ENCODE measurements at places on chromosomes 13 and 19. TPM values are rescaled to one million over a fixed set of nuclear protein-coding genes. Genes with fewer than 3 reads are reported as not detected.

ASF1B gene
- 87.5 TPM for total RNA-seq

DNA sequence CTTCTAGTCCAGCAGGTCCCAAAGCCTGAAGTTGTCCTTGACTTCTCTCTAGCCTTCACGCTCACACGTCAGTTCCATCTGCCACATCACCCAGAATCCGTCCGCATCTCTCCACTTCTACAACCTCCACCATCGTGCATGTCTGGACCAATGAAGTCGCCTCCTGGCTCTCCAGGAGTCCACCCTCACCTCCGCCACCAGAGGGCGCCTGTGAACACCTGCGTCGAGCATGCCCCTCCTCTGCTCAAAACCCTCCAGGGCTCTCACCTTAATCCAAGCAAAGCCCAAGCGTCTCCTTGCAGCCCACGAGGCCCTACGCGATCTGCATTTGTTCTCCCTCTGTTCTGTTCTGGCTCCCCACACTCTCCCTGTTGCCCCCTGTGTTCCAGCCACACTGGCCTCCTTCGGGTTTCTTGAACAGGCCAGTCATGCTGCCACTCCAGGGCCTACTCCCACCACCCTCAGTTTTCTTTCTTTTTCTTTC, 3.7 kb downstream of the USHBP1 start:
- no peaks in the 10 kb centered on the region for H3K36me3 ChIP-seq
- no peak overlapping the region for H3K4me3 ChIP-seq
- H3K27me3 ChIP-seq: no peaks in the 10 kb centered on the region
- DNase-seq: peak; percentile 83

DNA sequence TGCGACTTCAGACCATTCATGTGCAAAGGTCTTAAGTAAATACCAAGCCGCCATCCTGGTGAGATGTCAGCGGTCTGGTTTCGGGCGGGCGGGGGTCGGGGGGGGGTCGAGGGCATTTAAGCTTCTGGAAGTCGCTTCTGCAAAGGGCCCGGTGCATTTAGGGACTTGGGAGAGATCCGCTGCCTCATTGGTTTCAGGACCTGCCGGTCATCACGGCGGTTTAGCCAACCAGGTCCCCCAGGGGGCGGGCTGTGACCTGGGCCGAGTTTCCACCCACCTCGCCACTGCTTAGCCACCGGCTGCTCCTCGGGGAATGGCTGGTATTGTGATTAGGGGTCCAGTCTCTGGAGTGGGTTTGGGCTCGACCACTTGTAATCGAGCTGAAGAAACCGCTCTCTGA, 7.8 kb downstream of the ANKLE1 start:
- no peaks in the 10 kb centered on the region for H3K27me3 ChIP-seq
- peak; percentile 82 for DNase-seq
- no peak overlapping the region for H3K4me3 ChIP-seq

KLK4 gene
- total RNA-seq: not detected

DNA sequence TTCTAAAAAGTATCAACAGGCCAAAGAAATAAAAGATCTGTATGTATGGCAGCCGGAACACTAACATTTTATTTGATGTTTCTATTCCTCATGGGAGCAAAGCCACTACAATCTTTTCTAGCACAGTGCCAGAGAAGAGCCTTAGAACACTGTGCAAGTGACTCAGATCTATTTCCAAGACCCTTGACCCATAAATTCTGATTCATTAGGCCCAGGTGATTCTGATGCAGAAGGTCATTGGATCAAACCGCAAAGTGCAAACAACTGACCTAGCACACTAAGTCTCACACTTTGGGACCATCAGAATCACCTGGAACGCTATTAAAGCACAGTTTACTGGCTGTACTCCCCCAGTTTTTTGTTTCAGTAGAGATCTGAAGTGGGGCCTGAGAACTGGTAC, 87.6 kb downstream of the MYCBP2 start:
- peaks cover 14% of the 10 kb centered on the region for H3K36me3 ChIP-seq
- DNase-seq: no peak

PCDH9 gene
- 2.2 TPM for total RNA-seq

GRCh38 chr13:42981317-42981716, 10.7 kb downstream of the EPSTI1 start:
- no peak for DNase-seq
- peaks cover 23% of the 10 kb centered on the region for H3K4me1 ChIP-seq
- H3K36me3 ChIP-seq: no peaks in the 10 kb centered on the region
- H3K27me3 ChIP-seq: no peaks in the 10 kb centered on the region

DNA sequence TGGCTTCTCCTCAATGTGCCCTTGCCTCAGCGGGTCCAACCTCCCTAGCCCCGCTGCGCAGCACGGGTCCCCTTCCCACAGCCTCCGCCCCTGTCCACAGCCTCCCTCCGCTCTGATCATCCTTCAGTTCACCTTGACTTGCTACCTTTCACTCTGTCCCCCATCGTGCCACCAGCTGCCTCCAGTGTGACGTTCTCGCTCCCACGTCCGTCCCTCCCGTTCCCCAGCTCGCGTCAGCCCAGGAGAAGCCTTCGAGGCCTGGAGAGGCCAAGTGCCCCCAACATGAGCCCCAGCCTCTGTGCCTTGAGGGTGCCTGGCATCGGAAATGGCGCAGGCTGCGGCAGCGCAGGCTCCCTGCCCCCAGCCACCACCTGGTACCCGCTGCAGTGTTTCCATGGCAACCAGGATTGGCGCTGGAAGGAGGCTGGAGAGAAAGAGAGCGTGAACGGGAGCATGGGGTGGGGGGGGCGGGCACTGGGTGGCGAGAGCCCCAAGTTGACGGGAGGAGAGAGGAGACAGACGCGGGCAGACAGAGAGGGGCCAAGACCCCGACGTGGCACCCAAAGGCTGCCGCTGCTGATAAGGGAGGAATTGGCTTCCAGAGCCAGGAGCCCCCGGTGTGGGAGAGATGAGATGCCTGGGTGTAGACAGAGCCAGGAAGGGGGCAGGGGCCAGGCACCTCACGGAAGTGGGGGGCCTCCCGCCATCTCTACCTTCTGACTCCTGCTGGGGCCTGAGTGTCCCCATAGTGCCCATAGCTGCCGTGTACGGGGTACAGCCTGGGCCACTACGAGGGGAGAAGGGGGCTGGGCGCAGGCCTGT, 844 bp upstream of the ASPDH start:
- 0 out of 2 replicates have a peak, but pooled peaks cover 4% of the 10 kb centered on the region for H3K36me3 ChIP-seq
- peaks cover 7% of the 10 kb centered on the region for H3K4me1 ChIP-seq
- H3K27ac ChIP-seq: no peak overlapping the region
- no peak overlapping the region for H3K4me3 ChIP-seq
- no peak for DNase-seq
- 0 out of 2 replicates have a peak, but pooled peaks cover 2% of the 10 kb centered on the region for H3K27me3 ChIP-seq

OVOL3 gene
- total RNA-seq: not detected

IGFL4 gene
- not detected for total RNA-seq

CDC42EP5 gene
- 1.2 TPM for total RNA-seq

DNA sequence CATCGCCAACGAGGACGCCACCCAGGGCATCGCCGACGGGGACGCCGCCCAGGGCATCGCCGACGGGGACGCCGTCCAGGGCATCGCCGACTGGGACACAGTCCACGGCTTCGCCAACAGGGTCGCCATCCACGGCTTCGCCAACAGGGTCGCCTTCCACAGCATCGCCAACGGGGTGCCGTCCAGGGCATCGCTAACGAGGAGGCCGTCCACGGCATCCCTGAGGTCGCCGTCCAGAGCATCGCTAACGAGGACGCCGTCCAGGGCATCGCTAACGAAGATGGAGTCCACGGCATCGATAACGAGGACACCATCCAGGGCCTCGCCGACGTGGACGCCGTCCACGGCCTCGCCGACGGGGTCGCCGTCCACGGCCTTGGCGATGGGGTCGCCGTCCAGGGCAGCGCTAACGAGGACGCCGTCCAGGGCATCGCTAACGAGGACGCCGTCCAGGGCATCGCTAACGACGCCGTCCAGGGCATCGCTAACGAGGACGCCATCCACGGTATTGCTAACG, 947.8 kb downstream of the TUBA3C start:
- DNase-seq: no peak
- H3K4me3 ChIP-seq: no peak overlapping the region
- no peaks in the 10 kb centered on the region for H3K36me3 ChIP-seq
- H3K27me3 ChIP-seq: no peaks in the 10 kb centered on the region

CCDC70 gene
- total RNA-seq: 0.34 TPM

GRCh38 chr19:39074205-39074692, 9.9 kb upstream of the ACP7 start:
- H3K4me1 ChIP-seq: peaks cover 48% of the 10 kb centered on the region
- H3K4me3 ChIP-seq: no peak overlapping the region
- H3K27ac ChIP-seq: peak overlapping the region; percentile 40
- no peak for DNase-seq
- no peaks in the 10 kb centered on the region for H3K27me3 ChIP-seq
- no peaks in the 10 kb centered on the region for H3K36me3 ChIP-seq

DNA sequence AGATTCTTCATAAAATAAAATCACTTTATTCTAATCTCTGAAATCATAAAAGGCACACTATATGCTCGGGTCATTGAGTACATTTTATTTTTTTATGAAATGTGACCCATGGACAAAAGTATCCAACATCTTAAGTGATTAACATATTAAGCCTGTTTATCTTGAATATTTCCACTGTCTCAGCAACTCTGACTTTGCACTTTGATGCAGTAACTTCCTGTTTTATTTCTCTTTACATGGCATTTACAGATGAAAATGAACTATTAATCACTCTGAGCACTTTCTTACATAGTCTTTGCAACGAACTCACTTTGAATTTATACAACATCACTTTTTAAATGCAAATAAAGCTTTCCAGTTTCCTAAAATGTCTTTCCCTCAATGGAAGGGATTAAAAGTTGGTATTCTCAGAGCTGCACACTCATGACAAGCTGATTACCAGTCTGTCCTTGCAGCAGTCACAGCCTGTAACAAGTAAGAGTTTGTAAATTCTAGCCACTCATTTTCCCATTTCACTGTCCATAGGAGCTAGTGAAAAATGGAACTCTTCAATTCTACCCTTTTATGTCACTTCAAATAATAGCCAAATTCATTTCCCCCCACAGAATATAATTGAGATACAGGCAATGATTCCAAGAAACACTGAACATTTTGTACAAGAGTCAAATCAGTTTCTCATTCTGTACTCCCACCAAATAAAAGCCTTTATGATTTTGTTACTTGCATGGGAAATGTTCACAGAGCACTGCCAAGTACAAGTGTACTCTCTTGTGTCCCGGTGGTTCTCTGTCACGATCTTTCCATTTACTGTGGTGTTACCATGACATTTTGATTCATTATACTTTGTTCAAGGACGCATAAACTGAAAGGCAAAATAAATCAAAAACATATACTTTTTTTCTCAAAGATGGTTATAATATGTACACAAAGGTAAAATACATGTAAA, 1968.9 kb downstream of the PCDH9 start:
- H3K4me3 ChIP-seq: no peak overlapping the region
- no peak overlapping the region for H3K27ac ChIP-seq
- no peaks in the 10 kb centered on the region for H3K27me3 ChIP-seq
- no peaks in the 10 kb centered on the region for H3K4me1 ChIP-seq

DNA sequence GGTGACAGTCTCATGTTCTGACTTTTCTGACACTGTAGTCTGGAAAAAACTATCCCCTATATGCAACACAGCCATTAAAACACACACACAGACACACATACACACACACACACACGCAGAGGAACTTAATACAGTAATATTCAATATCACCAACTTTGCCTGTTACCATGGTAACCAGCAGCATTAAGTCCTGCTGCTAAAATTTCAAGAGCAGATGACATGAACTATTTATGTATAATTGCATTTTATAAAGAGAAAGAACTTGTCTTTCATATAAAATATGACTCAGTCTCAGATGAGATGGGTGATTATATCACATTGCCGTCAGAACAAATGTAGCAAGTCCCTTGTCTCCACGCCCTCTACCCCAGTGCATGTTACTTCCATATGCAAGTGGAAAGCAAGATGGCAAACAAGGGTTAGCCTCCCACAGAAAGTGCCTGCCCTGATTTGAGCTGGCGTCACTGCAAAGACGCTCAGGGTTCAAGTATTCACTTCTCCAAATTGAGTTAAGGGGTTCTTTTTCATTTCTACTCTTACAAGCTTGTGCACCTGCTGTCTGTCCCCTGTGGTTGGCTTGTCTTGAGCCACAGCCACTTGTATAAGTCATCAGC, 576.8 kb downstream of the UQCRFS1 start:
- DNase-seq: no peak
- no peak overlapping the region for H3K27ac ChIP-seq
- H3K36me3 ChIP-seq: no peaks in the 10 kb centered on the region
- H3K4me1 ChIP-seq: 0 out of 2 replicates have a peak, but pooled peaks cover under 1% of the 10 kb centered on the region

DNA sequence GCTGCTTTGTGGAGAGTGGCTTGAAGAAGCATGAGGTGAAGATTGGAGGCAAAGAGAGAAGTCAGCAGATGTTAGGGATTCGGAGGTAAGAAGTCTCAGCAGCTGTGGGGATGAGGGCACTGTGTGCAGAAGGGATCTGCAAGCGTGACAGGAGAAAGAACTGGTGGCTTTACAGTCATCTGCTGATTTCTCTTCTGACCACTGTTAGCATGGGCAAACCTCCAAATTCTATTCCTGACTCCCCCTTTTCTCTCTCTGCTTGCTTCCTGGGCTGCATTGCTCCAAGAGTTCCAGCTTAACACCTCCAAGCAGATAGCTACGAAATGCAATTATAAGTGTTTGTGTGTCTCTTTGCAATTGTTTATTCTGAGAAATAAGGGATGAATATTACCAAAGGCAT, 159.6 kb downstream of the GGACT start:
- H3K27ac ChIP-seq: no peak overlapping the region
- no peaks in the 10 kb centered on the region for H3K36me3 ChIP-seq
- no peak for DNase-seq
- peaks cover 5% of the 10 kb centered on the region for H3K4me1 ChIP-seq
- H3K27me3 ChIP-seq: no peaks in the 10 kb centered on the region

ZNF28 gene
- total RNA-seq: 29.1 TPM

SIGLEC10 gene
- total RNA-seq: not detected

- H3K4me1 ChIP-seq: peaks cover 7% of the 10 kb centered on the region
- no peak overlapping the region for H3K4me3 ChIP-seq
- H3K27ac ChIP-seq: no peak overlapping the region
- H3K36me3 ChIP-seq: no peaks in the 10 kb centered on the region
Measured at GRCh38 chr19:13262450-13262849, 112.2 kb downstream of the IER2 start.

LILRB3 gene
- total RNA-seq: not detected

KLHL26 gene
- total RNA-seq: 3.3 TPM

FBXO17 gene
- total RNA-seq: 21.0 TPM

C19orf33 gene
- not detected for total RNA-seq

- H3K36me3 ChIP-seq: no peaks in the 10 kb centered on the region
- H3K27ac ChIP-seq: no peak overlapping the region
- no peaks in the 10 kb centered on the region for H3K4me1 ChIP-seq
- H3K27me3 ChIP-seq: no peaks in the 10 kb centered on the region
- no peak overlapping the region for H3K4me3 ChIP-seq
- no peak for DNase-seq
Measured at GRCh38 chr13:38943231-38943630, 47.4 kb downstream of the STOML3 start.

ZNF628 gene
- 4.1 TPM for total RNA-seq

IGFL1 gene
- total RNA-seq: not detected

- H3K36me3 ChIP-seq: no peaks in the 10 kb centered on the region
- H3K4me1 ChIP-seq: no peaks in the 10 kb centered on the region
- H3K4me3 ChIP-seq: no peak overlapping the region
Measured at GRCh38 chr13:67416047-67416925, 186.2 kb upstream of the PCDH9 start.

- no peak for DNase-seq
- H3K4me3 ChIP-seq: no peak overlapping the region
- no peaks in the 10 kb centered on the region for H3K27me3 ChIP-seq
- peaks cover 44% of the 10 kb centered on the region for H3K4me1 ChIP-seq
- peak overlapping the region; percentile 74 for H3K27ac ChIP-seq
Measured at GRCh38 chr13:41613471-41613870, 156.1 kb downstream of the RGCC start.

ZNF416 gene
- total RNA-seq: 6.1 TPM
